Daoy (cell line): ENCODE measurements at places on chromosomes 6 and 20. TPM values are rescaled to one million over a fixed set of nuclear protein-coding genes. Genes with fewer than 3 reads are reported as not detected.

MYB gene
- 2.7 and 3.3 TPM in 2 replicates for total RNA-seq

- no peak for DNase-seq
Observed at GRCh38 chr6:31252625-31253024, 19.3 kb downstream of the HLA-C start.

- DNase-seq = no peak
Observed at GRCh38 chr6:36280467-36280866, 10.6 kb downstream of the PNPLA1 start.

TBXT gene
- 0.57 TPM in 1 of 2 replicates, not detected in the other for total RNA-seq

DUSP15 gene
- 1.9 and 4.2 TPM in 2 replicates for total RNA-seq

PNPLA1 gene
- not detected in 2 replicates for total RNA-seq

DNA sequence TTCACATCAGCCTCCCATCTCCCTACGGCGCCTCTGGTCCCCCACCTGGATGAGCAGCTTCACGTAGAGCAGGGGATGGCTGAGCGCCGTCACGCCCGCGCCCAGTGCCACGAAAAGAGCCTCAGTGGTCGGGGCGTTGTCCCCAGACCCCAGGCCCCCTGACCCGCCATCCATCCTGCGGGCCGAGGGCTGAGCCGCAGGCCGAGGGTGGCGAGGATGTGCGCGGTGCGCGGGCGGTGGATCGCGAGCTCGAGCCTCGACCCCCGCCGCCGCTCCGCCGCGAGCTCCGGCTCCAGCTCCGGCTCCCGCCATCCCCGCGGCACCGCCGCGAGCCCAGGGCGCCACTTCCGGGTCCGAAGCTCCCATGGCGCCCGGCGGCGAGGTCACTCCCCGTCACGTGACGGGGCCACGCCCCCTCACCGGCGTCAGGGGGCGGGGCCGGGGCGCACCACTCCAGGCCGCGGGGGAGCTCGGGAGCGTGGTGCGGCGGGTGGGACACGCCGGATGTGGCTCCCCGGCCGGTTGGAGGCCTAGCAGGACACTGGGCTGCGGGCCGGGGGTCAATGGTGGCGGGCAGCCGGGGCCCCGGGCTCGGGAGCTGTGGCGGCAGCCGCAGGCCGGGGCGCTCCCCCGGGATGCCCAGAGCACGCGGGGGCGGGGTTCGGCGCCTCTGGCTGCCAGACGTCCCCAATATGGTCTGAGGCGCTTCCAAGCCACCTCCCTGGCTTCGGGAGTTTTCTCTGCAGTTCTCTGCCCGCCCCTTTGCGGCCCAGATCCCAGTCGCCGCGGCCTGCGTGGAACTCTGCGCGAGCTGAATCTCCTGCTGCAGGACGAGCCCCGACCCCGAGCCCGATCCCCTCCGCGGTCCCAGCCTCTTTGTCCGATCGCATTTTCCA is at the start of gene MTCH1:
Gene MTCH1 (minus strand): TSS at position 389 of the 896 bp plus-strand sequence. CDS start 23 bp downstream, at position 366.
- peak; percentile 96 for DNase-seq

- DNase-seq = peak; percentile 56
Observed at GRCh38 chr6:52537001-52537753, 39.7 kb downstream of the TRAM2 start.

- DNase-seq = no peak
Observed at GRCh38 chr6:151876122-151876521, 68.6 kb downstream of the ESR1 start.

CALHM6 gene
- total RNA-seq = 6.0 and 11.7 TPM in 2 replicates

DNA sequence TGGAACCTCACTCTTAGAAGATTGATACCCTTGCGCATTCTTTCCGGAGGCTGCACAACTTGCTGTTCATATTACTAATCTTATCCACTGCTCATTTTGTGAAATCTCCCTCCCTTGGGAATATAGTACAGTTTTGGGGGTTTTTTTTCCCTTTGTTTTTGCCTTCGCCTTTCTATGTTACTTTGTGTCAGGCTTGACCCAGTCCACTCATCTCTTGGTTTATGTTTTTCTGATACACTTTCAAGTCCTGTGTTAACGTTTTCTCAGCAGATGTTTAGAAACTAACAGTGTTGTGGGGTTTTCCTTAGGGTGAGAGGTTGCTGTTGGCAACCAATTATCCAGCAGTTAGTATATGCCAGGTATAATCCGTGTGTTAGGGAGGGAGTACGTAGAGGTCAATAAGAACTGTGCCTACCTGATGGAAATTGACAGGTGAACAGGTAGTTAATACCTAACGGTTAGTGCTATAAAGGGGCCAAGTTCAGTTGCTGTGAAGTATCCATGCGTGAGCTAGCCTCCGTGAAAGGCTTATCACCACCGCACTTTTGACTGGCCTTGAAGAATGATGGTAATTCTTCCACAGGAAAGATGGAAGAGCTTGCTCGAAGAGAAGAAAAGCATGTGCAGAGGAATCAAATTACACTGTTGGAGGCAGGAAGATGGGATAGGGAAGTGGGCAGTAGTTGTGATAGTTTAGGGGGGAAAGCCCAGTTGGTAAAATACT is 1.4 kb downstream of the NFYA start:
- DNase-seq = peak; percentile 35

DNA sequence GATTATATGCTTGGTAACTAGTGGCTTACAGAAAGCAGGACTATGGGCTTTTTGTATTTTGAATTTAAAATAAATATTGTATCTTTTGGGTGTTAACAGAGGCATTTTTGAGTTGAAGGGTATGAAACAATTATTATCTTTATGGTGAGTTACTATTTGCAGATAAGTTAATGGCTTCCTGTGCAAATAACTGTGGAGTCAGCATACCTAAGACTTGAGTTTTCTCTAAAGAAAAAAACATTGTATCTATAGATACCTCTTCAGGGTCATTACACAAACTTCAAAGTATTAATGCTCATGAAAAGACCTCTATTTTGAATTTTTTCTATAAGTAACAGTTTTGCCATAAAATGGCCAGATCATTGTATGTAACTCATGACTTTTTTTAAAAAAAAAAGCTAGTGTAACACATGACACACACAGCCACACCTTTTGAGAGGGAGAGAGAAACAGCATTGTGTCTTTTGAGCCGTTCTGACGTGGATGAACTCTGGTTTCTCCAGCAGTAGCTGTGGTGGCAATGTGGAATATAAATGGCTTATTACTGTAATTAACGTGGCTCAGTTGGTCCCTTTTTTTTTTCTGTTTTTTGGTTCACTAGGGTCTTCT is 36.3 kb downstream of the PLEKHG1 start:
- DNase-seq = no peak

GRCh38 chr6:70072540-70073179 is 206.3 kb downstream of the COL19A1 start:
- DNase-seq = no peak

GRCh38 chr6:25297823-25298522 is 18.8 kb downstream of the CARMIL1 start:
- no peak for DNase-seq

KIF6 gene
- 0.11 and 4.7 TPM in 2 replicates for total RNA-seq

DNA sequence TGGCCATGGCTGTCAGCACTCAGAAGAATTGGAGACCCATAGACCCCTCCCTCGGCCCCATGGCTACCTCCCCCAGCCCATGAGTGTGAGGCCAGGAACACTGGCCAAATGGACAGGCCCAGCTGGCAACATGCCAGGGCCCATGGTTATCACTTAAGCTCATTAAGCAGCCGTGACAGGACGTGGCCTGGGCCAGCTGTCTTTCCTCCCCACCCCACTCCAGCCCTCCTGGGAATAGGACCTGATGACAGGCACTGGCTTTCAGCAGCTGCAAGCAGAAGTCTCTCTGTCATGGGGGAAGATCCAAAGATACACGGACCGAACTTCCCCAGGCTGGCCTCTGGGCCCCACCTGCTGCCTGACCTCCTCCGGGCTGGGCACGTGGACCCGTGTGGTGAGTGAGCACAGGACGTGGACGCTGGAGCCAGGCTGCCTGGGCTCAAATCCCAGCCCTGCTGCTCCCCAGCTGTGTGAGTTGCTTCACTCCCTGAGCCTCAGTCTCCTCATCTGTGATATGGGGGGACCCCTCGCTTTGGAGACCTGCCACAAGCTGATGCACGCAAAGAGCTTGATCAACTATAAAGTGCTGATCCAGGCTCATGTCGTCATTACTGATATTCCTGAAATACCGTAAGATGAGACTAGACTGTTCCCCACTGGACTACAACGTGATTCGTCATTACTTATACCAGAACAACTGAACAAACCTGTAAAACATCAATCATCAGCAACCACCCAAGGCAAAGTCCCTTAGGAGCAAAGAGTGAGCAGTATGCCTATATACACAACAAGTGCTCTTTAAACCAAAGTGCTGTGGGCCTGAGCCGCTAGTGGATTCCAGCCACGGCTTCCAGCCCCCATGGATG is 22.0 kb upstream of the VSTM2L start:
- DNase-seq = no peak

CYP24A1 gene
- total RNA-seq = 0.46 and 1.0 TPM in 2 replicates

- DNase-seq = no peak
Observed at GRCh38 chr6:139287868-139288267, 3.9 kb downstream of the TXLNB start.

DACT2 gene
- total RNA-seq = not detected in 2 replicates

GRCh38 chr6:139483079-139483478 is 108.6 kb upstream of the CITED2 start:
- no peak for DNase-seq

DNA sequence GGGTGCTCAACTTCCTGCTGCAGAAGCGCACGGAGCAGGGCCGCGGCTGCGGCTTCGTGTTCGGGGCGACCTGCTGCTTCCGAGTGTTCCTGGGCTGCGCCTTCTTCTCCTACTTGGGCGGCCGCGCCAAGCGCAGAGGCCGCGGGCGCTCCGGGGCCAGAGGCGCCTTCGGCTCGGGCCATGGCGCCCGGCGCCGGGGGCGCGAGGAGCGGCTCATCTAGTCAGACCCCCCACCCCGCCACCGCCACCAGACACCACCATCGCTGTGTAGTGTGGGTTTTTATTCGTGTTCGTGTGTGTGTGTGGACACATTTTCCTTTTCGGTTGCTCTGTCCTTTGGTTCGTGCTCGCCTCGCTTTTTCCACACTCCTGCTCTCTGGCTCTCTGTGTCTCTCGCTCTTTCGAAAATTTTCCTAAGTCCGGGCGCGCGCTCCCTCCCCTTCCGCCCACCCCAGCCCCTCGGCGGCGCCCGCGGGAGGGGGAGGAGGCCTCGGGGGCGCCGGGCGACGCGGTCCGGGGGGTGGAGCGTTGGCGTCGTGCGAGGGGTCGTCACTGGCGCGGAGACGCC is 38.1 kb downstream of the GNAS start:
- DNase-seq = peak; percentile 75

DNA sequence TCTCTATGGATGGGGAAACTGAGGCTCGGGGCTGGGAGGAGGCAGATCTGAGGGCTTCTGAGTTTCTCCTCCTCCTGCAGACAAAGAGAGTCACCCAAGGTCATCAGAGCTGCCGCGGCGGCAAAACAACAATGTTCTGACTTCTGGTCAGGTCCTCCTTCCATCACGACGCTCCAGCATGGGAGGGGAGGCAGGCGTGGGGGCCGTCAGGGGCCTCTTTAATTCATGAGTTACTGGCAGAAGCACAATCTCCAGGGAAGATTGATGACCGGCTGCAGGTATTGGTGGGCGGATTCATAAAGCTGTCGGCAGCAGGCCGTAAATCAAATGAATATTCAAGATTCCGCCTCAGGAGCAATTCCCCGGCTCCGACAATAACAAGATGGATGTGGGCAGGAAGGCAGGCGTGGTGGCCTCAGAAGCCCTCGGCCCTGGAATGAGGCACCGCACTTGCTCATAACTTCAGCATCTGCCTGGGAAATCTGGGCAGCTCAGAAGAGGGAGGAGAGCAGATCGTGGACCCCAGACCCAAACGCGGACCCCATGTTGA is 19.1 kb downstream of the PCK1 start:
- no peak for DNase-seq

RIPK1 gene
- 14.7 and 16.3 TPM in 2 replicates for total RNA-seq

DNA sequence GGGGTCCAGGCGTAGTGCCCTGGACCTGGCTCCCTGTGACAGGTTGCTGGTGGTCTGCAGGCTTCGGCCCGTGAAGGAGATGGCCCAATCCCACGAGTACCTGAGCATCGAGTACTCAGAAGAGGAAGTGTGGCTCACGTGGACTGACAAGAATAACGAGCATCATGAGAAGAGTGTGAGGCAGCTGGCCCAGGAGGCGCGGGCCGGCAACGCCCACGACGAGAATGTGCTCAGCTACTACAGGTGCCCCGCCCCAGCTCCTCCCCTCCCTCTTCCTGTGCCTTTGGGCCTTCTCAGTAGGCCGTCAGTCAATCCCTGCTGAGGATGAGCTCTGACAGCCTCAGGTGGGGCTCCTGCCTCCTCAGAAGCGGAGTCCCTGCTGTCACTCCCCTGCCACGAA is 42.6 kb downstream of the UQCC2 start:
- peak; percentile 47 for DNase-seq

GGTLC1 gene
- not detected in 2 replicates for total RNA-seq

PACRG gene
- total RNA-seq = not detected in 2 replicates

DNA sequence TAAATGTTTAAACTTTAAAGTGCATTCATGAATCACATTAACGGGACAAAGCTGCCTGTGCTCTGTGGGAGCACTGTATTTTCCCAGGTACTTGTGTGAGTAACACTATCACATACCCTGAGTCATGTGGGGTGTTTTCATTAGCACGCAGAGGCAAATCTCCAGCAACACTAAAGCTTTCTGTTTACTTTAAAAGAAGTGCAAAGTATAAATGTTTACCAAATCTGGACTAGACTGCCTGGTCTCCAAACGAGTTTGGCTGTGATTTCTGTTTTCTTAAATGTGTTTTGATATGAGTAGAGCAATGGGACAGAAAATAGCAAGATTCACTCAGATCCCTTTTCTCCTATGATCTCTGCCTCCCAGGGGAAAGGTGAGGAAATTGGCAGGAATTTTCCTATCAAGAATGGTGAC is 28.8 kb upstream of the RIPPLY2 start:
- peak; percentile 71 for DNase-seq

DNA sequence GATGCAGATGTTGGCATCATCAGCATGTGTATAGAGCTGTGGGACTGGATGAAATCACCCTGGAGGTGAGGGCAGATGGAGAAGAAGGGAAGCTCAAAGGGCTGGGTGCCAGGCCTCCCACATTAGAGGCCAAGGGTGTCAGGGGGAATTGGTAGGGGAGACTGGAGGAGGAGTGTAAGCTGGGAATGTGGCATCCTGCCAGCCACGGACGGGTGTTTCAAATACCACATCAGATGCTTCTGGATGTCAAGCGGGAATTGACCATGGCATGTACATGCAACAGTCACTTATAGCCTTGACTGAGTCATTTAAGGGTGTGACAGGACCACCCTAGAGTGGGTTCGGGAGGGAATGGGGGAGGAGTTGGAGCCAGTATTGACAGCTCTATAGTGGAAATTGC is 9.6 kb downstream of the ERGIC3 start:
- no peak for DNase-seq

CYB5R4 gene
- 50.9 and 52.6 TPM in 2 replicates for total RNA-seq

GRCh38 chr20:64161356-64162238 is 2.7 kb upstream of the MYT1 start:
- DNase-seq = peak; percentile 65

- DNase-seq = no peak
Observed at GRCh38 chr20:47350691-47351545, 5.6 kb downstream of the ZMYND8 start.

RNGTT gene
- total RNA-seq = 30.8 and 43.9 TPM in 2 replicates

DNA sequence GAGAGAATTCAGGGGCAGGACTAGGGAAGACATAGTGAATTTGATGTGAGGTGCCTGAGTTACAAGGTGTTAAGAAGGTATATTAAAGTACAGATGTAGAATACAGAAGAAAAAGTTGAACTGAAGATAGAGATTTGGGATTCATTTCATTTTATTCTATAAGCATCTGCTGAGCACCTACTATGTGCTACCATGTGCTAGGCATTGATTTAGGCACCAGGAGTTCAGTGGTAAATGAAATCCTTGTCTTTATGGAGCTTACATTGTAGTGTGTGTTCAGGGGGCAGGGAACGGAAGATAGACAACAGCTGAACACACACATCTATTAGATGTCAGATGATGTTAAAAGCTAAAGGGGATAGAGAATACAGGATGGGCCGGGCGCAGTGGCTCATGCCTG is 2.8 kb downstream of the RSPH9 start:
- DNase-seq = no peak

- DNase-seq = peak; percentile 77
Observed at GRCh38 chr6:106739387-106739786, 110.0 kb downstream of the QRSL1 start.
